MG63 (cell line): ENCODE measurements at places on chromosomes 3 and 15.

DNA sequence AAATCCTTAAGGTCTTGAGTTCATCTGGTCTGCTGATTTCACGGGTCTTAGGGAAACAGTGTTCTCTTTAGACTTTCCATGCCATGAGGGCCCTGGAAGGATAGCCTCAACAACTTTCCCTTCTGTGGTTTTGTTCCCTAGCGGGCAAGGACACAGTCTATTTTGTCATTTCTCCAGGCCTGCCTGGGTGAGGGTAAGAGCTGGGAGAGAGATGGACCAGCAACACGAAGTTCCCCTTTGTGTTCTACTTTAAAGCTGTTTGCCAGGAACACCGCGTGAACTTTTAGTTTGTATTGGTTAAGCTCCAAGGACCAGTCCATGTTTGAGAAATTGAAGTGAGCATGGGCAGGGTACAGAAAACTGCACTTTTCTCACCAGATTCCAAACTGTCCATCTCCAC, 20.9 kb downstream of the ST3GAL6 start:
- DNase-seq: no peak

DNA sequence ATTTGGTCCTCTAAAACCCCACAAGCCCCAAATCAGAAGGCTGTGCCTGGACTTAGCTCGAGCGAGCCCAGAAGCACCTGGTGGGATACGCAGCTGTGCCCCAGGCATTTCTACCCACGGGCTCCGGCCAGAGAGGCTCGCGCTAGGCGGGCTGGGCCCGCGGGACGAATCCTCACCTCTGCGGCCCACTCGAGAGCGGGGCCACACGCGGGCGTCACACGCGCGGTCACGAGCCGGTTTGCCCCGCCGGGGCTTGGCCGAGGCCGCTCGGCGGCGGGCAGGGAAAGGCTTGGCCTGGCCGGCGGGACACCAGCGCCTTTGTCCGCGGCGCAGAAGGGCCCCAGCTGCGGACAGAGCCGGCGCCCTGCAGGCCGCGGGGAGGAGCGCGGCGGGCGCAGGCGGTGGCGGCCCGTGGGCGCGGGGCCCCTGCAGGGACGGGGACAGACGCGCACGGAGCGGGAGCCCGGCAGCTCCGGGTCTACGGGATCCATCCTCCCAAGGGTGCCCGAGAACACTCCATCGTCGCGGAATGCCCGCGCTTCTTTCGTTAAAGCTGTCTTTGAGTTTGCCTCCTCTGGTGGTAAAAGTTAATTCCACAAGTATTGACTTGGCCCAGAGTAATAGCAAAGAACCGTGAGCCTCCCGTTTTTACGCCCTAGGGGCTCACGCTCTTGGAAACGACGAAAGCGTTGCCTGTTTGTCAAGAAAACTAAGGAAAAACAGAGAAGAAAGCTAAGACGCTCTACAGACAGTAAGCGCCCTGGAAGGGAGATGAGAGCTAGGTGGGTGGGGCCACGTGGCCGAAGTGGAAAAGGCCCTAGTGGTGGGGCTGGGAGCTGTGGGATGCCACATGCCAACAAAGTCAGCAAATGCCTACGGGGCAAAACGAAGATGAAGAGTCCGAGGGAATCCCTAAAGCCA, 26.4 kb downstream of the TYRO3 start:
- peak; percentile 79 for DNase-seq

DNA sequence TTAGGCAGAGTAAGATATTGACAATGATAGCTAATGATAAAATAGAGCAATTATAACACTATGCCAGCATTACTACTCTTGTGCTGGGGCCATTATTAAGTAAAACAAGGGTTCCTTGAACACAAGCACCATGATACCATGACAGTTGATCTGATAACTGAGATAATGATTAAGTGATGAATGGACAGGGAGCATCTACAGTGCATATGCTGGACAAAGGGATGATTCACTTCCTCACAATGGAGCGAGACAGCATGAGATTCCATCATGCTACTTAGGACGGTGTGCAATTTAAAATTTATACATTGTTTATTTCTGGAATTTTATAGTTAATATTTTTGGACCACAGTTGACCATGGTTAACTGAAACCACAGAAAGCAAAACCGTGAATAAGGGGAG, 156.6 kb downstream of the FHIT start:
- no peak for DNase-seq

DNA sequence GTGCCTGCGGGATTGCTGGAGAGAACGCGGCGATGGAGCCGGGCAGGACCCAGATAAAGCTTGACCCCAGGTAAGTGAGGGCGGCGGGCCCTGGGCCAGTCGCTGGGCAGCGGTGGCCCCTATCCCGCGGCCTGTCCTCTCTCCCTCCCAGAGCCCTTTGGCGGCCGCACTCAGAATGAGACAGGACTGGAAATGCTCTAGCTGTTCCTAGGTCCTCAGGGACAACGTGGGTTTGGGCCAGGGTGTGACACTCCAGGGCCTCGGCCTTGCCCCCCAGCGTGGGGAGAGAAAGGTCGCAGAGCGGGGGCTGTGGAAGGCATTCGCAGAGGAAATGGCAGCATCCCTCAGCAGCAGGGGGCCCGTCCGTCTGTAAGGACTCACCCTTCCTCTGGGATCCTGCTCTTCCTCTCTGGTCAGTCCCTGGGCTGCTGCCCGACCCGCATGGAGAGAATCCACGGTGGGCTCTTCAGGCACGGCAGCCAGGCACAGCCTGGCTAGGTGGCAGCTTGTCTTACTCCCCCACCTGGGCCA, 412 bp downstream of the SLC51A start:
- DNase-seq: no peak

DNA sequence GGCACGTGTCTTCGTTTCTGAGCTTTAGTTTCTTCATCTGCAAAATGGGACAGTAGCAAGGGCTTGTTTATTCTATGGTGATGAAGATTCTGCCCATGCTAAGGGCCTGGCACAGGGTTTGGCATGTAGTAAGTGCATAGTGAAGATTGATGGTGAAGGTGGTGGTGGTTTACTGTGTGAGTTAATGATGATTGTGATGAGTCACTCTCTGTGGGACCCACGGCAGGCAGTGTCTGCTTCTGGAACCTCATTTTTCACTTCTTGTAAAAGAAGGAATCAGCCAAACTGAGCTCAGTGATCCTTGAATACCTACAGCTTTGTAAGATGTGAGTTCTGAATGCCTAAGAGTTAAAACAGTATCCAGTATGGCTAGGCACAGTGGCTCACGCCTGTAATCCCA, 86.2 kb upstream of the LRTM1 start:
- DNase-seq: no peak

GRCh38 chr15:58462547-58462946, 30.8 kb downstream of the LIPC start:
- no peak for DNase-seq

GRCh38 chr15:70327856-70328678, 230.3 kb upstream of the TLE3 start:
- peak; percentile 87 for DNase-seq

GRCh38 chr15:39330061-39330460, 250.8 kb upstream of the THBS1 start:
- DNase-seq: no peak

DNA sequence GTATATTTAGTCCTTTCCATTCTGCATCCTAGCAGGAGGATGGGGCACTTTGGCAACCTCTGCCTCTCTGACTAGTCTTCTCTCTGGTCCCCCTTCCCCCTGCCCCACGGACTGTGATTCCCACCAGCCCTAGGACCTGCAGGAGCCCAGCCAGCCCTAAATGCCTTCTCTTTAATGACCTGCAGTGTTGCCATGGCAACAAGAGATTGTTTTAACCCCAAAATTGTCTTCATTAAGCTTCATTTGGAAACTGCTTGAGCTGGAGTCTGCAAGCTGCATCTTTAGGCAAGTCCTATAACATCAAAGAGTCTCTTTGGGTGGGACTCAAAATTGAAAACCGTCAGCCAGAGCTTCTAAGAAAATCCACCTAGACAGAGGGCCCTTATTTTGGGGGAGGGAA, 59.7 kb upstream of the ANKRD34C start:
- no peak for DNase-seq

DNA sequence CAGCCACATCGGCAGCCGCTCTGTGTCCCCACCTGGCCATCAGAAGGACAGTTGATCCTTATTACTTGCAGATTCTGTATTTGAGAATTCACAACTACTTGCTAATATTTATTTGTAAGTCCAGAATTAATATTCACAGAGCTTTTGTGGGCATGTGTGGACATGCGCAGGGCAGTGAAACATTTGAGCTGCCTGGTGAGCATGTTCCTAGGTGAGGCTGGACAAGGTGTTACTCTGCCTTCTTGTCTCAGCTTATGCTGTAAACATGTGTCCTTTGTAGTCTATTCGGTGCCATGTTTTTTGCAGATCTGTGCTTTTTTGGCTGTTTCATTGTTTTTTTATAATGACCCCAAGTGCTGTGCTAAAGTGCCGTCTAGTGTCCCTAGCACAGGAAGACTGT, 15.6 kb downstream of the FAH start:
- no peak for DNase-seq

DNA sequence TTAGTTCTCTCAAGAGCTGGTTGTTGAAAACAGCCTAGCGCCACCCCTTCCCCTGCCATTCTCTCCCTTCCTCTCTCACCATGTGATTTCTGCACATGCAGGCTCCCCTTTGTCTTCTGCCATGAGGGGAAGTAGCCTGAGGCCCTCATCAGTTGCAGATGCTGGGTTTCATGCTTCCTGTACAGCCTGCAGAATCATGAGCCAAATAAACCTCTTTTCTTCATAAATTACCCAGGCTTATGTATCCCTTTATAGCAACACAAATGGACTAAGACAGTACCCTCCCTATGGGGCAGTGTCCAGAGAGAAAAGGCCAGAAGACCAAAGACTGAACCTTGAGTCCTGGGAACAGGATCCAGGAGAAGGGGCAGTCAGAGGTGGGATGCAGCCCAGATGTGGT, 54.7 kb downstream of the CLEC3B start:
- no peak for DNase-seq

- DNase-seq: no peak
These were observed 75.6 kb upstream of the CHRNB4 start for GRCh38 chr15:78716651-78717050.

DNA sequence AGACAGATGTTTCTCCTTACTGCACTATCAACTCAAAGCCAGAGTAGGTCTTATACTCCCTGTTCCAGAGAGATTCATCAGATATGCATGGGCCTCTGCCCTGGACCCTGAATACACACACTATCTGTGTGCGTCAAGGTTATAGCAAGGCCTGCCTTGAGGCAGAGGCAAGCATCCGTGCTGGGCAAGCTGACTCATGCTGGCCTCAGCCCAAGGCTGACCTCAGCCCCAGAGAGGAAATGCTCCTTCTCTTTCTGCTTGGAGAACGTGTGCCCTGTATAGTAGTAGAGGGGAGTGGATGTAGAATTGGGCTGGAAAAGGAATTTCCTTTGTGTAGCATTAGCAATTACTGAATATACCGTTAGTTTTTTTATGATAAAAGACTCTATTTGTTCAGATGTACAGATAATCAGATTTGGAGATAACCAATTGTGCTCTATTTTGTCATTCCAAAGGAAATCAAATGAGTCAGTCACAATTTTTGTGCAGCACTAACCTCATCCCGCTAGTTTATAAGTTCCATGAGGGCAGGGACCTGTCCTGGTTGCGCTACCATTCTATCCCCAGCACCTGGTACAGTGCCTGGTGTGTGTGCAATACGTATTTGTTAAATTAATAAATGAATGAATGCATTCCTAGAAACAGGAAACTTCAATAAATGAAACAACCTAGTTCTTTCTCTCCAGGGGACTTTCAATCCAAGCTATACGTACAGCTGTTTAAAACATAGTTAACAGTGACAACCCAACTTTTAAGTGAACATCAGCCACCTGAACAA, 13.3 kb upstream of the PAQR9 start:
- peak; percentile 99 for DNase-seq

- DNase-seq: no peak
These were observed 305.6 kb downstream of the ZBTB20 start for GRCh38 chr3:114841515-114841914.

DNA sequence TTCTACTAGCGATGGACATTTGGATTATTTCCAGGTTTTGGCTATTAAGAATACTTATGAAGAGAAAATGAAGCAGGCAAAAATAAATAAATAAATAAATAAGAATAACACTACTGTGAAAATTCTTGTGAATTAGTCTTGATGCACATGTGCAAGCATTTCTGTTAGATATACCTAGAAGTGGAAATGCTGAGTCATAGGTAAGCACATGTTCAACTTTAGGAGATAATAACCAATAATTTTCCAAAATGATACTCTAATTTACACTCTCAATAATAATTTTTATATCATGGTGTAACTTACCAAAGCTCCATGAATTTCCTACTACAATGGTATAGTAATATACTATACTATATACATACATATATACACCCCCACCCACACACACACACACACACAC, 23.4 kb downstream of the EMC4 start:
- DNase-seq: no peak

- no peak for DNase-seq
These were observed 154.5 kb upstream of the SATB1 start for GRCh38 chr3:18579661-18580060.

- DNase-seq: no peak
These were observed 216.9 kb downstream of the ROBO2 start for GRCh38 chr3:77256584-77257503.

- DNase-seq: peak; percentile 91
These were observed 95.9 kb upstream of the ATP2B2 start for GRCh38 chr3:10601151-10601856.

DNA sequence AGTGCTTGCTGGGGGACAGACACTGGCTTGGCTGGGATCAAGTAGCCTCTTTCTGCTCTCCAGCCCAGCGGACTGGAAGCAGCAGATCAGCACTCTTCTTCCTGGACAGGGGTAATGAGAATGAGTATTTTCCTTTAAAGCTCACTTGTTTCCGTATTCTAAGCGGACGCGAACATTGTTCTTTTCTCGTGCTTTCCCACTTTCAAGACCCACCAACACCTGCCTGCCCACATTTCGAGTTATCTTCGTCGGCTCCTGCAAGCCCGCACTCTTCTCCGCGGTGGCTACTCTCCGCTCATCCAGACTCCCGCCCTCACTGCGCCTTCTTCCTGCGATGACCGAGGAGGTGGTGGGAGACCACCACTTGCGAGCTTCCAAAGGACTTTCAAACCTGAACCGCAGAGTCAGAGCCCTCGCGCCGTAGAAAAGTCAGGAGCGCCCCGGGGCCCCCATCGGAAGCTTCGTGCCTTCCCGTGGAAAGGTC, 1.6 kb upstream of the PPM1L start:
- DNase-seq: peak; percentile 23

DNA sequence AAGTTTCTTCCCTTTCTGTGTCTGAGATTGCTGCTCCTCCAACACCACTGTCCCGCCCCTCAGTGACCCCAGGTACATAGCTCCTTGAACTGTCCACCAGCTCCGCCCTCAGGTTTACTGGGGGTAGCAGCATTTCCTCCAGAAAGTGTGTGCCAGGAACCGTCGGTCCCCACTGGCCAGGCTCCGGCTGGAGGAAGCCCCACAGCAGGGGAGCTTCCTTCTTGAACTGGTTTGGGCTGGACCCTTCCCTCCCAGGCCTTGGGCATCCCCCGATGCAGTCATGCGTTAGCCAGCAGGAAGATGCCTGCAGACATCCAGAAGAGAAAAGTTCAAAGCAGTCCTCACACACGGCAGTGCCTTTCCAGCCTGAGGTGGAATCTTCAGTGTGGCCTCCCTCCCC, 19.7 kb downstream of the PAK6 start:
- DNase-seq: peak; percentile 42
